Mesenteric fat pad (tissue), 1 donor: ENCODE measurements at places on chromosomes 11 and 22.

DNA sequence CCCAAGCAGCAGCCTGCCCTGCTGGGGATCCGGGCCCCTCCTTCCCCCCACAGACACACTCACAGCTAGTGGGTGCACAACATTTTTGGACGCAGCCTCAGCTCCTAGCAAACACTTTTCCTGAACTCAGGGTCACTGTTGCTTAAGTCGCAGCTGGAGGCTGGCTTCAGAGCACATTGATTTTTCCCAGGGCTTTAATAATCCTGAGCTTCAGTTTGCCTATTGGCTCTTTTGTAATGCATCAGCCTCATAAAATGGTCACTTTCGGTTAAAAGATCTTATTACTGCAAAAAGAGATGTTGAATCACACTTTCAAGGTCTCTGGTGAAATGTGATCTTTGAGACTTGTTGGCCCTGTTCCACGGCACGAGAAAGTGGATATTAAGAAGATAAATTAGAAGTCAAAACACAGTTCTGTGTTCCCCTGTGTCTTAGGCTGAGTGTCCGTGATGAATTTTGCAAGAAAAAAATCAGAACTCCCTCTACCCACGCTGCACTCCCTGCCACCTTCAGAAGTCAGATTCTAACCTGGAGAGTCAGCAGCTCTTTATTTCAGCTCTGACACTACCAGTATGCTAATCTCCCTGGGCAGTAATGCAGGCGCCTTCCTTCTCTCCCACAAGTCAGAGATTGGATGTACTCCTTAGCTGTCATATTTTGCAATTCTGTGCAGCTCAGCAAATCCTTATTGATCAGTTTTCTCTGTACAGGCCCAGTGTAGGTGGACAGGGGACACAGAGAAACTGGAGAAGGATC lies 158.2 kb upstream of the E2F8 start:
- no peak for DNase-seq

- DNase-seq = no peak
These were observed 2.6 kb downstream of the KCNJ5 start for GRCh38 chr11:128893578-128894285.

DNA sequence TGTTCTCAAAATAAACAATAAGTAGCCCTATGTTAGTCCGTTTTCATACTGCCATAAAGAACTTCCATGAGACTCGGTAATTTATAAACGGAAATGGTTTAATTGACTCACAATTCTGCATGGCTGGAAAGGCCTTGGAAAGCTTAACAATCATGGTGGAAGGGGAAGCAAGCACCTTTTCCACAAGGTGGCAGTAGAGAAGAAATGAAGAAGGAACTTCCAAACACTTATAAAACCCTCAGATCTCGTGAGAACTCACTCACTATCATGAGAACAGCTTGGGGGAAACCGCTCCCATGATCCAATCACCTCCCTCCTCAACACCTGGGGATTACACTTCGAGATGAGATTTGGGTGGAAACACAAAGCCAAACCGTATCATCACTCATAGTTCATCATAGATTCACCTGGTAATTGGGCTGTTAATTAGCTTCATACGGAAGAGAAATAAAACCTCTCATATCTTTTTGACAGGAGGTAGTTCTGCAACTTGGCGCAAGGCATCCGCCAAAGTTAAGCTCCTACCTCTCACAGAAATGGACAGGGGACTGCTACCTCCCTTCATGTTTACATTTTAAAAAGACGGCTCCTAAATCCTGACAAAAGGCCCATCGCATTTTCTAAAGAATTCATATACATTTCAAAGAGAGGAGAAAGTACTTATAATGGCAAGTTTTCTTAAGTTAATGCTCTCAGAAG lies 49.0 kb downstream of the MUC15 start:
- DNase-seq = no peak

DNA sequence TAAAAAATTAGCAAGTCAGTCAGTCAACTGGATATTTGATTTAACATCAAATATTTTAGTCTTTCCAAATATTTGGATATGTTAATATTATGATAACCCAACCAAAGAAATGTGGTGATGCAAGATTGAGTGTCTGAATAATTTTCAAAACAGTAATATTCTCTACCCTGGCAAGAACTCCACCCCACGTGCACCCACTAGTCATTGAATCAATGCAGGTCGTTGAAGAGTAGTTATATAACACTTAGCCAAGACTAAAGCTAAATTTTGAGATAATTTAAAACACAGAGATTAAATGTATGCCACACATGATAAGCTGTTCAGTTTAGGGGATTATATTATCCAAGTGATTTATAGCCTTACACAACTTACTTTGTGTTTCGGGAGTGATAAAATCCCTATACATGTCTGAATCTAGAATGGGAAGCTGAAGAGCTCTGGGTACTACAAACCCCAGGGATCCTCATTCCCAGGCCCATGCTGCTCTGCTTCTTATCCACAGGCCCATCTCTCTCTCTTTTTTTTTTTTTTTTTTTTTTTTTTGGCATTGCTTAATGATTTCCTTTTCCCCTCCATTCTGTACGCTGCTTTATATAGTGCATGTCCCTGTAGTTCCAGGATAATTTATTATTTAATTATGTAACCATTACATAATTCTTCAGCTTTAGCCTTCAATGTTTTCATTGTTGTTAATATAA lies 392.9 kb downstream of the NTM start:
- no peak for DNase-seq

DNA sequence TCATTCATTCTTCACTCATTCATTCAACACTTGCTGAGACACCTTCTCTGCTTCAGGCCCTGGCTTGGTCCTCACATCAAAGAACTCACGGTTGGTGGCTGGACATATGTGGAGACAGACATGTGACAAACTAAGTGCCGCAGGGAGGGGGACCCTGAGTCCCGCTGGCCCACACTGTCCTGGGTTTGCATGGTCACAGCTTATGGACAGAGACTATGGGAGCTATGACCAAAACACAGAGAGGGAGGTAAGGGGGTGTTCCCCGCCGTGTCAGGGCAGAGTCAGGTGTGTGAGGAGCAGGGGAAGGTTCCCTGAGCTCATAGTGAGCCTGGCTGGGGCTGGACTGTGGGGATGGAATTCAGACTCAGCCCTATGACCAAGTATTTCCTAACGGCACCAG lies 123.1 kb downstream of the MPPED1 start:
- peak; percentile 73 for DNase-seq

DNA sequence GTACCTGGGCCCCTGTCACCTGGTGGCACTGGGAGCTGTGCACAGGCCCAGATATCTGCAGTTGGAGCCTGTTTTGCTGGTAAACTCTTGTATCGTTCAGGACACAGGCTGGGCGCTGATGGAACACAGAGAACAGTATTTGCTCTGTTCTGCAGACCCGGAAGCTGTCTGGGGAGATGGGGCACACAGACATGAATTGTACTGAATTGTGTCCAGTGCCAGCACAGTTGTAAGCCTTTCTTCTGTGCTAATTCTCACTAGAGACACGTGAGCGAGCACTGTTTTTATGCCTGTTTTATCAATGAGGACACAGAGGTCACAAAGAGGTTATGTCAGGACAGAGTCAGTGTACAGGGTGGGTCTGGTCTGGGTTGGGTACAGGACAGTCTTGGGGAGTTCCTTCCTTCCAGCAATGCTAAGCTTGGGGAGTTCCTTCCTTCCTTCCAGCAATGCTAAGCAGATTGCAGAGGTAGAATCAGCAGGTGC lies 24.4 kb upstream of the ACR start:
- no peak for DNase-seq

DNA sequence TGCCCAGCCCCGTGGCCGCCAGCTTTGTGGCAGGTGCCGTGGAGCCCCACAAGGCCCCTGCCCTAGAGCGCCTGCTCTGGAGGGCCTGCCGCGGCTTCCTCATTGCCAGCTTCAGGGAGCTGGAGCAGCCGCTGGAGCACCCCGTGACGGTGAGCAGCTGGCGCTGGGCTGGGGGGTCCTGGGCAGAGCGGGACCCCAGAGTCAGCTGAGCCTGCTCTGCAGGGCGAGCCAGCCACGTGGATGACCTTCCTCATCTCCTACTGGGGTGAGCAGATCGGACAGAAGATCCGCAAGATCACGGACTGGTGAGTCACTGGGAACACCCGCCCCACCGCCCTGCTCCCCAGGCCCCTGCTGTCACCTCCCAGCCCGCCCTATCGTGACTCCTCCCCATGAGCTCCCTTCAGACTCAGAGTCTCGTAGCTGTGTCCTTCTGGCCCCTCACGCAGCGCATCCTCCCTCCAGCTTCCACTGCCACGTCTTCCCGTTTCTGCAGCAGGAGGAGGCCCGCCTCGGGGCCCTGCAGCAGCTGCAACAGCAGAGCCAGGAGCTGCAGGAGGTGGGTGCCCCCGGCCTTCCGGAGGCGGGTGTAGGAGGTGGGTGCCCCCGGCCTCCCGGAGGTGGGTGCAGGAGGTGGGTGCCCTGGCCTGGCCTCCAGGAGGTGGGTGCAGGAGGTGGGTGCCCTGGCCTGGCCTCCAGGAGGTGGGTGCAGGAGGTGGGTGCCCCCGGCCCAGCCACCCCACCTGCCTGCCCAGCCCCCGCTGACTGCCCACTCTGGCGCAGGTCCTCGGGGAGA lies 4.7 kb downstream of the TCIRG1 start:
- DNase-seq = no peak

DNA sequence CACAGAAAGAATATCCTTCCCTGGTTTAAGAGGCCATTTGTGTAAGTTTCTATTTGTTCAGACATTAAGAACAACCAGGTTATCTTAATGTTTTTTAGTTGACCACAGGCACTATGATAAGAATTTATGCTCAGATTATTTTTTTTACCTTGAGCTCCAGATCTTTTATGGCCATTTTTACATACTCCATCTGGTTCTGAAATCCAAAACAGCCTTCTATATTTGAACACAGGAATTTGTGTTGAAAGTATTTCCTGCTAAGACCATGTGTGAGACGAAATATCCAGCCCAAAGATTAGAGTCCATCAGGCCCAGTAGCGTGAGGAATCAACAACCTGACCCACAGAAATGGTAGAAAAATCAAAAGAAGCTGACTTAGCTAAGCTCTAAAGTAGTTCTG lies 569.9 kb upstream of the FAT3 start:
- no peak for DNase-seq

DNA sequence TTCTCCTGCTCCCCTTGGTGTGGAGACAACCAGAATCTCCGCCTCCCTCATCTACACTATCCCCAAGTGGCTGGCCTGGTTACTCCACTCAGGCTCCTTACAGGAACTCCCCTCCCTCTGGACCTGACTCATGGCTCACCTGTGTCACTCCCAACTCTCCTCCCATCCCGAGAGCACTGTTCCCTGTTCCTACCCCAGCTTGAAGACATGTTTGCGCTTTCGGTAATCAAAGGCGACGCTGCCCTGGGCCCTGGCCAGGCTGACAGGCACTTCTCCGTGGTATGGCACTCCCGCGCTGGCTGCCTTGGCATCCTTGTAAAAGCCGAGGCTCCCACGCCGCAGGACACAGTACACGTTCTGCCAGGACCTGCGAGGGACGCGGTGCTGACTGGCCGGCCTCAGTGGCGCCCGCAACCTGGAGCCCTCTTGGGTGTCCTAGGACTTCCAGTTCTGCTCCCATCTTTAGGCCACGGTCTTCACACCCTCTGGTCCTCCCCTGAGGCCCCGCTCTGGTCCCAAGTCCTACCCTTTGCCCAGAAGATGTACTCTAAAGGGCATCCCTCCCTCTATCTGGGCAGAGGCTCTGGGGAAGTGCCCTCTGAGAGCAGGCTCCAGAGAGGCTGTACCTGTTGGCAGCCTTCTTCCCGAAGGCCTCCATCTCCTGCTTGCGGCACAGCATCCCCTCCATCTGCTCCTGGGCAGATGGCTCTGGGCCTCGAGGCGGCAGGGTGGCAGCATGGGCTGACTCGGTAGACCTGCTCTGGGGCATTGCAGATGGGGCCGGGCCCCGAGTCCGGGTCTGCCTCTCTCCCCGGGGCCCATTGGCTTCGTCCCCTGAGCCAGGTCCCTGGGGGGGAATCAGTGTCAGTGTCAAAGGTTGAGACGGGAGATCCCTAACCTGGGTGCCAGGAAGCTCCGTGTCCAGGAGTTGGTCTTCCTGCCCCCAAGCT lies 9.4 kb upstream of the RBM4B start:
- DNase-seq = peak; percentile 86

GRCh38 chr22:30858976-30859713 lies 109.4 kb downstream of the MORC2 start:
- peak; percentile 67 for DNase-seq

GRCh38 chr11:9566561-9567063 lies 6.9 kb upstream of the WEE1 start:
- DNase-seq = no peak

DNA sequence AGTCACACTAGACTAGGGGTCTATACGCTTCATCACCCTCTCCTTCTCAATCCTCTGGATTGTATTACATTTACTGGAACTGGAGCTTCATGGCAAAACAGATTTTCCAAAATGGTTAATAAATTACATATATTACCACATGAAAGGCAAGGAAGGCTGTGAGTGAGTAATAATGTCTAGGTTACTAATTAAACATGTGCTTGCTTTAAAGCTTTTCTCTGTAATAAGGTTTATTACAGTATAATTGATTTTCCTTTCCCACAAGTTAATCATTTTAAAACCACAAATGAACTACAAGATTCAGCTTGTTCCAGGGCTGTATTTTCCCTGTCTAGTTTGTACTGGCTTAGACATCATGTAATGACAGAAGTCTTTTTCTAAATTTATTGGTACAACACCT lies 25.6 kb downstream of the MMP13 start:
- no peak for DNase-seq

DNA sequence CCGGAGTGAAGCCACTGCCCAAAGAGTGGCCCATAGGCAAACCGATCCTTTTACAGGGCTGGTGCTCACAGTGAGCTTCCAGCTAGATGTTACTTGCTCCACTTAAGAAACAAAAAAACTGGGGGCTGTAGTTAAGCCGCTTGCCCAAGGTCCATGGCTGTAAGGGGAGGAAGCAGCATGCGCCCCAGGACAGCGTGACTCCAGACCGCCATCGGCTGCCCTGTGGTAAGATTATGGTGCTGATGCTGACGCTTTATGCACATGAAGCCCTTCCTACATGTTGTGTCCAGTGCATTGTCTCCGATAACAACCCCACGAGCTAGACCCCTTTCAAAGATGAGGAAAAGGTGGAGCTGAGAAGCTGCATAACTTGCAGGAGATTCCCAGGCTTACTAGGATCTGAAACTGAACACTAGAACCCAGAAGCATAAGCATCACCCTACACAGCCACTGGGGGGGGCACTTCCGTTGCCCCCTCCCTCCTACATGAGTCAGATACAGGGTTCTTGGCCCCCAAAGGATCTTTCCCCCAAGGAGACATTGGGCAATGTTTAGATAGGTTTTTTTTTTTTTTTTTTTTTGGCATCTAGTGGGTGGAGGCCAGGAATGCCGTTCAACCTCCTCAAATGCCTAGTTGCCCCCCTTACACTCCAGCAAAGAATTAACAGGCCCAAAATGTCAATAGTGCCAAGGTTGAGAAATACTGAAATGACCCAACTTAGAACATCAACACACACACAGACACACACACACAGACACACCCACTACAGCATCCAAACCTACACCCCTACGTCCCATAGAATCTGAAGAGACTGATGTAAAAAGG lies 53.9 kb downstream of the MN1 start:
- no peak for DNase-seq
